Vein endothelial cell (primary cell): ENCODE measurements at places on chromosomes 13 and 19. TPM values are rescaled to one million over a fixed set of nuclear protein-coding genes. Genes with fewer than 3 reads are reported as not detected.

Gene NTN5
- not detected in 2 replicates for total RNA-seq

Gene CEACAM6
- not detected in 2 replicates for total RNA-seq

Gene TSSK6
- total RNA-seq = 1.1 and 1.3 TPM in 2 replicates

Gene GJA3
- under 0.01 TPM in 1 of 2 replicates, not detected in the other for total RNA-seq

Gene SLC25A42
- 4.3 and 4.6 TPM in 2 replicates for total RNA-seq

Gene CGB2
- total RNA-seq = not detected in 2 replicates

Gene GIPC3
- total RNA-seq = 1.1 and 1.3 TPM in 2 replicates

Gene CEACAM20
- total RNA-seq = 0.10 and 0.33 TPM in 2 replicates

Gene CYP4F2
- not detected in 2 replicates for total RNA-seq

Gene LENG9
- total RNA-seq = 5.6 and 8.2 TPM in 2 replicates
